CD8-positive, alpha-beta memory T cell (primary cell): ENCODE measurements at places on chromosomes 11 and 22. TPM values are rescaled to one million over a fixed set of nuclear protein-coding genes. Genes with fewer than 3 reads are reported as not detected.

The SLC22A12 gene
- not detected for total RNA-seq

The KCNJ5 gene
- total RNA-seq, result not detected

The KCNA4 gene
- total RNA-seq, result not detected

The SYT12 gene
- not detected for total RNA-seq

The UCP3 gene
- 2.9 TPM for total RNA-seq

The EPS8L2 gene
- 7.8 TPM for total RNA-seq

The MAJIN gene
- not detected for total RNA-seq

The C22orf31 gene
- not detected for total RNA-seq

The GRM5 gene
- total RNA-seq, result not detected

The KRTAP5-1 gene
- total RNA-seq, result not detected

- no peak for DNase-seq
These were observed 644 bp upstream of the NDUFV1 start for GRCh38 chr11:67606093-67606491.

DNA sequence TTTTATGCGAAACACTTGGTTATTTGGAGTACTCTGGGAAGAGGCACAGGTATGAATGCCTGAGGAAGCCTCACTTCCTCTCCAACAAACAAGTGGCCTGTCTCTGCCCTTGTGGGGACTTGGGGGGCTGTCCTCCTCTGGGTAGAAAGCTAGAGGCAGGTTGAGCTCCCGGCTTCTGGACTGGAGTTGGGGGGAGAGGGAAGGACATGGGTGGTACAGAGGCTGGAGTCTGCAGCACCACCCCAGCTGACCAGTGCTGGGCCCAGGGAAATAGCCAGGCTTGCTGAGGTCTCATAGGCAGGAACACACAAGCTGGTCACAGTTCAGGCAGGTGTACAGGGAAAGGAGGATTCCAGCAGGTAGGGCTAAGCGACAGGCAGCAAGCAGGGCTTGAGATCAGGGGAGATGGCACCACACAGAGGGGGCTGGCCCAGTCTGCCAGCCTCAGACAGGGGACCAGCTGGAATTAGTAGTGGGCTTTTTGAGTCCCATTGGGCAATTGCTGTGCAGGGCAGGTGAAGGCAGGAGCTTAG, 135.3 kb upstream of the TEAD1 start:
- DNase-seq, result no peak

DNA sequence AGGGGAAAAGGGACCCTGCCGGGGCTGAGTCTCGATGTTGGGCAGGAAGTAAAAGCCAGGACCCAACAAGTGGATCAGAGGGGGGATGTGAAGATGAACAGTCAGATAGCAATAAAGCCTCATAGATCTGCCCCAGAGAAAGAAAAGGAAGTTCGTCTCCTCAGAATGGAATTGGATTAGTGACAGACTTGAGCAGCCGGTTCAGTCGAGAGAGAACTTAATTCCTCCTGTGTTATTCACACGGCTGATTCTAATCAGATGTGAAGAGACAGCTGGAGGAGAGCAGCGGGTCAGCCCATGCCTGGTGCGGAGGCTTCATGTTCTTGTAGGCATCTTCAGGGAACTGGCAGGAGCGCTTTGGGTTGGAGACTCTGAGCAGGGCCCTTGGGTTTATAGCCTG, 29.3 kb upstream of the CABP7 start:
- DNase-seq, result no peak

DNA sequence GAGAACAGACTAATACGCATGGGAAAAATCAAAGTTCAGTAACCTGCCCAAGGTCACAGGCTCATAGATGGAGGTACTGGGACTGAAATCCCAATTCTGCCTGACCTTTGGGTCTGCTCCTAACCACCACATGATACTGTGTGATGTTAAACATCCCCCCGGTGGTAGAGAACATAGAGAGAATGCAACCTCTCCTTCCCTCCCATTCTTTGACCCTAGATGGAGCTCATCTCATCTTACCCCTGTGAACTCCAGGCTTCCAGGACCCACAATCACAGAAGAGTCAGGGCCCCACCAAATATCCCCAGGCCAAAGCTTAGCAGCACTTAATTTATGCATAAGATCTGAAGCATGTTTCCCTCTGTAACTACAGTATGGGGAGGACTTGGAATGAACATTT, 198.5 kb downstream of the MYO18B start:
- DNase-seq, result no peak

DNA sequence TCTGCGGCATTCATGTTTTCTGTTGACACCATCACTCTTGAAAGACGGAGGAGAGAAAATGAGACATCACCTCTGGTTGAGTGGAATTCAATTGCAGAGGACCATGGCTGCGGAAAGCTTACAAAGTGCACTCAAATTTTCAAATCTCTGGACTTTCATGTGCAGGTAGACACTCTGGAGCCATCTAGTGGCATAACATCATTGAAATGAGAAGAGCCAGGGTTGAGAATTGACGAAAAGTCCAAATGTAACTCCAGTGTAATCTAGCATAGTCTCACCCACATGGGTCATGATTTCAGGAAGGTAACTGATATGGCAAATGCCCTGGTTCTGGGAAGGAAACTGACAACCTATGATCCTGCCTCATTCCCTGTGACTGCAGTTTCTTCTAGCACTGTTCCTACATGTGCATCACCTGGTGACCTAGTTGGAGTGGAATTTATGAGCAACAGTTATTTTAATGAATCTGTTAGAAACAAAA, 687.8 kb downstream of the KCNA4 start:
- no peak for DNase-seq

DNA sequence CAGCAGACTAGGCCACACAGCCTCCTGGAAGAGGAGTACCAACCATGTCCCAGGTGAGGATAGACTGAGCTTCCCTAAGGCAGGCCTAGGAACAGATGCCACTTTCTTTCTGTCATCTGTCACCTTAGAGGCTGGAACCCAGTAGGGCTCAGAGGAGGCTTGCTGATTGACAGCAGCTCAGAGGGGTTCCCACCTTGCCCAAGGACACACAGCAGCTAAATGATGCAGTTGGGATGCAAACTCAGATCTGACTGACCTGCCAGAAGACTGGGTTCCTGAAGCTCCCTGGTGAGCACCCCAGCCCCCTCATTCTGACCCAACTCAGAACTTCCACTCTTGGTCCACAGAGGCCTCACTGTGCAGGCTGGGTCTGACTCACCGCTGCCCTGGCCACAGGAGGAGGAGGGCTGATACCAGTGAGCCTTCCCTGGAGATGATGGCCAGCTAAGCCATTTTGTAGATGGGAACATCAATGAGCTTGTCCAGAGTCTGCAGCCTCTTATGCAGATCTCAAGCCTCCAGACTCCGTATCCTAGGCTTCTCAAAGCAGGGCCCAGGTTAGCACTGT, 14.0 kb downstream of the CAPN5 start:
- no peak for DNase-seq

DNA sequence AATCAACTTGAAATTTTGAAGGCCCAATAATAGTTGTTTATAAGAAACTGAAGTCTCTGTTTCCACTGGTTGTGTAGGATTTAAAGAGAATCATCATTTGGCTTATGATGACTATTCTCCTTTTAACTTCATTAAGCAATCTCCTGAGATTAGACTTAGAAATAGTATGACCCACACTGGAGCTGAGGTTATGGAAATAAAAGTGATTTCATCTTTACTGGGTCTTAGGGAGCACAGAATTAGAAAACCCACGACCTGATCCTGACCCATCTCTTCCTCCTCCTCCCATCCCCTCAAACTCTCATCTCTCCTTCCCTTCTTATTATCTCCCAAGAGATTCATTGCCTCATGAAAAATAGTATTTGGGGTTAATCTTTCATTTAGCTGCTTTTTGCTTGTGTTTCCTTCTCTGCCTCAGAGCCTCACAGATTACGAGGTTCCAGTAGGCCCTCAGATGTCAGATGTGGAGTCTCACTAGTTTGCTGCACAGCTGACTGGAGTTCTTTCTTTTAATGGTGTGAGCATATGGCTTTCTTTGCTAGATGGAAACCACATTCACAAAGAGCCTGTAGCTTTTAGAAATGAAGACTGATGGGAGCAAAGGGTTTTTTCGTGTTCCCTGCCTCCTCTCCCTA, 85.0 kb downstream of the ALX4 start:
- no peak for DNase-seq

DNA sequence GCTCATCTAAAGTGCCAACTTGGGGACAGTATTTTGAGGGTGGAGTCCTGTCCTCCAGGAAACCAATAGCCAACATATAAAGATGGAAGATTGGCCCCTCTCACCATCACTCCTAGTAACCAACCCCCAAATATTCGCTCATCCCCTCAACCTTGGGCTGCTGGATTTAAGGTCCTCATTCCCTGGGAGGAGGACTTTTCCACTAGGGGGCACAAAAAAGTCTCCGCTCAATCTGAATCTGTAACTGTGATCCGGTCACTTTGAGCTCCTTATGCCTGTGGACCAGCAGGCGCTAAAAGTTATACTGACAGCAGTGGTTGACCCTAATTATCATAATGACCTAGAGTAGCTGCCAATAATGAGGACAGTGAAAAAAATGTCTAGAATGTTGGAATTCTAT, 20.5 kb upstream of the CLPB start:
- no peak for DNase-seq

GRCh38 chr11:66081505-66081904, 11.4 kb downstream of the PACS1 start:
- peak; percentile 59 for DNase-seq
